ENCODE measurements at places on chromosomes 1 and 21.

- peak; percentile 17 for DNase-seq
These were observed 111.3 kb downstream of the PATJ start for GRCh38 chr1:61853583-61853982.

GRCh38 chr1:161849518-161849917, 83.4 kb downstream of the ATF6 start:
- no peak for DNase-seq

DNA sequence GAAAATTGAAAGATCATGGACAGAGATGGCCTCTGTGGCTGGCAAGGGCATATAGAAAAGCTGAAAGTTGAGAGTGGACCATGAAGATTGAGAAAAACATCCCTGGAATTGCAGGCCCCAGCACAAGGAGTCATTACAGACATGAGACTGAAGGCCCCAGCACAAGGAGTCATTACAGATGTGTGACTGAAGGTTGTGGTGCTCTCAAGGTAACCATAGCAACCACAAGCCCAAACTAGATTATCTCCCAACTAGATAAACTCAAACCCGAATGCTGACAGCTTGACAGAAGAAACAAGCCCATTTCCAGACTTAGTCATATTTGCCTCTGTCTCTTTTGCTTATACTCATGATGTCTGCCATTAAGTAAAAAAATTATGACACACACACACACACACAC, 1252.1 kb upstream of the ADGRL4 start:
- DNase-seq: no peak

DNA sequence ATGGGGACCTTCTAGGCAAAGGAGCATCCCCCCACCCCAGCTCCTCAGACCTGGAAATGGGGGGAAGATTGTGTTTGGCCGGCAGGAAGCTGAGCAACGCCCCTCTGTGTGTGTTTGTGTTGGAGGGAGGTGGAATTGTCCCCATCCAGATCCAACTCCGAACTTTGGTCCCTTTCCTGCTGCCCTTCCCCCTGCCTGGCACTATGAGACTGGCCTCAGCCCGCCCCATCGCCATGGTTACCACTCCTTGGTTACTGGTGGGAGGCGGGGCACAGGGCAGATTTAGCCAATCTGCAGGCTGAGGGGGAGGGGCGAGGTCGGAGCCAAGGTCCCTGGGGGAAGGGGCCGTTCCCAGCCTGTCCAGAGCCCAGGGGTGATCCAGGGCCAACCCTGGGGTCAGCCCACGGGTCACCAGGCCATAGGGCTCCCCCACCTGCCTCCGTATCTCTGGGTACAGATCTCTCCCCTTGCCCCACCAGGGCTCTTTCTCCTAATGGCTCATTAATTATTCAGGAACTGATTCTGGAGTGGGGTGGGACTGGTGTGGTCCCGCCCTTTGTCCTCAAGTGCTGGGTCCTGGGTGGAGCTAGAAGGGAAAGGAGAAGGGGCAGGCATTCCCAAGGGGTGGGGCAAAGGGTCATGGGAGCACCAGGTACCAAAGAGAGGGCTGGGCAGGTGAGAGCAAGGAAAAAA, 15.2 kb downstream of the PTPRF start:
- no peak for DNase-seq

DNA sequence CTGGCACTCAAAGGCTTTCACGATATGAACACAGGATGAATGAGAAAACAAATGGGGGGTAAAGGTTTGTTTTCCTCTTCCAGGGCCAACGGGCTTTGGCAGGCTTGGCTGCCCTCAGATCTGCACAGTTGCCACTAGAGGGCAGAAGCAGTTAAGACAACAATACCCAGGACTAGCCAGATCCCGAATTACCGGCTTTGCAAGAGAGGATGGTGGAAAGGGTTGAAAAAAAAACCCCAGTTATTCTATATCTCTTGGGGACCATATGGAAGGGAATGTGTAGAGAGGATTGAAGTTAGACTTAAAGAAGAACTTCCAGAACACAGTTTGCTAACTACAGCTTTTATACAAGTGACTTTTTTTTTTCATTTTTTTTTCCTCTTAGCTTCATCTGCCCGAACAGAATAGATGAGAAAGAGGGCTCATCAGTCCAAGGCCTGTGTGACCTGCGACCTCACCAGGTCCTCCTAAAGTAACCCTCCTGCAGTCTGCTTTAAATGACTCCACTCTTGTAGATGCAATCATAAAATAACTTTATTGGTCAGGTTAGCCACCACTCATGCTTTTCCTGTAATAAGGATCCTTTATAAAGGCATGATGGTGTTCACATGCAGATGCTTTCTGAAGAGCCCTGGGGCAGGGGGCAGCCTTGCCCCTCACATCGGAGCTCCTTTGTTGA, 10.7 kb downstream of the FMOD start:
- DNase-seq: peak; percentile 82

- DNase-seq: no peak
These were observed 49.6 kb upstream of the IRF2BP2 start for GRCh38 chr1:234659538-234659937.

DNA sequence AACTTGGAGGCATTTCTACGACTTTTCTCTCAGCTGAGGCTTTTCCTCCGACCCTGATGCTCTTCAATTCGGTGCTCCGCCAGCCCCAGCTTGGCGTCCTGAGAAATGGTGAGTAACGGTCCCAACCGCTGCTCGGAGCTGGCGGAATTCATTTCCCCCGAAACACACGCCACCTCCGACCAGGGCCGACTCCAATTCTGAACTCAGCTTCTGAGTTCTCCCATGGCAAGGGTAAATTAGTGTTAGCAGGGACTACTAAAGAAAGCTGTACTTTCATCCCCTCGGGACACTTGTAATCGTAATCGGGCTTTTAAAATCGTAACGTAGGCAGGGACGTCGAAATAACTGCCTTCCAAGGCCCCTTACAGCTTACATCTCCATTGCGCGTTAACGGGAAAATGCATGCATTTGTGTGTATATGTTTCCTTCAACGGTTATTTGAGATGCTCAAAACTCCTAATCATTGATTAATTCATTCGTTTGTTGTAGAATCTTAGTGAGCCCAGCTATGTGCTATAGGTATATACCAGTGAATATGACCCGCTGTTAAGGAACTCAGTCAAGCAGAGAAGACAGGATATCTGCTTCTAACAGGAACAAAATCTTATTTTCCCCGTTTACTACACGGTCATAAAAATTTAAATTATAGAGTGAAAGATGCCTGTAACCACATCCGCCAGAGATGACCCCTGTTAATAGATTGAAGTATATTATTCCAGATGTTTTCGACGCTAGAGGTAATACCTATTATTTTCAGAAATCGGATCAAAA, 472 bp downstream of the DTL start:
- no peak for DNase-seq

- no peak for DNase-seq
These were observed 275.2 kb upstream of the NEGR1 start for GRCh38 chr1:72557446-72558049.

DNA sequence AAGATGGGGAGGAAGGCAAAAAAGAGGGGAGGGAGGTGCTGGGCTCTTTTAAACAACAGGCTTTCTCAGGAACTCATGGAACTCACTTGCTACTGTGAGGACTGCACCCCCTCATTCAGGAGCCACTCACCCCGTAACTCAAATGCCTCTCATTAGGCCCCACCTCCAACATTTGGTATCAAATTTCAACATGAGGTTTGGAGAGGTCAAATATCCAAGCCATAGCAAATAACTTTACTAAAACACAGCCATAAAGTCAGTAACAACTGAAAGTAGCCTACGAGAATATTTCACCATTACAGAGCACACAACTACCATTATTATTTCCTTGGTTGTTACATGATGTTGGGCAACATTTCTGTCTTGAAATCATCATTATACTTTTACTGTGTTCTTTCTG, 13.1 kb upstream of the DMRTB1 start:
- DNase-seq: no peak

DNA sequence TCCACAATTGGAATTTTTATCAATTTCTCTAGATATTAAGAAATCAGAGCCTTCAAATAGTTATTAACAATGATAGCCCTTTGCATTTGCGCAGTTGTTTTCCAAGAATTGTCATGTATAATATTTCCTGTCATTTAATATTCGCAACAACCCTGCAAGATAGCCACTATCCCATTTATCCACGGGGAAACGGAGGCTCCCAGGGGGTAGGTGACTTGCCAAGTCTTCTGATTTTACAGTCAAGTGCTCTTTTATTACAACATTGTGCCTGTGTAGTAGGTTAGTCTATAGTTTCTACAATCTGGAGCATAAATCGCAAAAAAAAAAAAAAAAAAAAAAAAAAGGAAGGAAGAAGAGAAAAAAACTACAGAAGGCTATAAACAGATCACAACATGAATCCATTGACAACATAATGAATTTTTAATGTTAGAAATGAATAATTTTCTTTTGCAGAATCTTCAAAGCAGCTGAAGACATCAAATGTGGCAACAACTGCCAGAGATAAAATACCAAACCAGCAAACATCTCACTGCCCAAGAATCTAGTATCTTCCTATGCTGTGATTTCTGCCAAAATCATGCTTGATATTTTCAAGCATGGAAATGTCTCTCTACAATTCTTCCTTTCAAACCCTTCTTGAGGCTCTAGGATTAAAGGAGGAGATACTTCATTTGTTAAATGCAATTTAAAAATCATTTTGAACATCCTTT, 125.5 kb downstream of the PTPN14 start:
- no peak for DNase-seq

GRCh38 chr1:10967090-10967489, 45.4 kb upstream of the TARDBP start:
- no peak for DNase-seq

DNA sequence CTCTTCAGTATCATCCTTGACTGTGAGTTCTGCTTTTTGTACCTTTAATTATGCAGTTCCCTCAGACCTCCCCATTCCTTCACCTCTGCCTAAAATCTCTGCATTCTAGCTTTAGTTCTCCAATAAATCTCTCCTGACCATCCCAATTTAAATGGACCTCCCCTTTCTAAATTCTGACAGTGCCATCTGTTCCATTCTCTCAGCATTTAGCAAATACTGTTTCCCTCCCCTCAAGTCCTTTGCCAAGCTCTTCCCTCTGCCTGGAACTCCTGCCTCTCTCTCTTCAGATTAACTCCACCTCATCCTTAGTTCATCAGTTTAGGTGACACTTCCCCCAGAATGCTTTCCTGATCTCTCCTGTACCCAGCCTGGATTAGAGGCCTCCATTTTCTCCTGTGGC, 54.0 kb upstream of the JUN start:
- DNase-seq: peak; percentile 21

GRCh38 chr21:17585875-17586450, 26.7 kb downstream of the BTG3 start:
- DNase-seq: peak; percentile 13

DNA sequence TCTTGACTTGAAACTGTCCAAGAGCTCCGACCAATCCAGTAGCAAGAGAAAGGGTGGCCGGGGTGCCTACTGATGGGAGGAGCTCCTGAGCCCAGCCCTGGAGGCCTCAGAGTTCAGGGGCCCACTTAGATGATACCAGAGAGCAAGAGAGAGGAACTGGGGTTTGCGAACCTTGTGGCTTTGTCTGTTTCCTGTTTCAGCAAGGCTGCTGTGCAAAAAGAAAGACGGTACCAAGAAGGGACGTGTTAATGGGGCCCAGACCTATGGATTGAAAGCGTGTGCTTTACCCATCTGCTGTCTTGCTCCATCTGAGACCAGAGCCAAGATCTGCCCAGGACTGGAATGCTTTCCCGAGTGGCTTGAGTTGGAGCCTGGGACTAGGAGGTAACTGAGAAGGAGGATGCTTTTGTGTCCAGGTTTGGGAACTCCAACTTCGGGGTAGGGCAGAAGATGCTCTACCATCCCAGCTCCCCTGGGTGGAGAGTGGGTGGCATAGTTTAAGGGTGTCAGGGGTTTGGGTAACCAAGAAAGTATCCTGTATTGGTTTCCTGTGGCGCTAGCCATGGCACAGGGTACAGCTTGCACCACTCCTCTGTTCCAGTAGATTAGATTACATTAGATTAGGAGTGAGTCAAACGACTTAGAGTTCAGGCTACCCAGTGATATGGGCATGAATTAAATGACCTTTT, at the start of gene TRAF3IP3:
Gene TRAF3IP3, plus strand, starts transcription at position 128 of the 689 bp plus-strand sequence. CDS start 3,987 bp downstream, outside the sequence.
- DNase-seq: no peak

- DNase-seq: no peak
These were observed 247.3 kb downstream of the FOXD2 start for GRCh38 chr1:47684964-47685762.

GRCh38 chr1:240616018-240616417, 4.1 kb upstream of the GREM2 start:
- no peak for DNase-seq

- no peak for DNase-seq
These were observed 64.9 kb downstream of the TMEM53 start for GRCh38 chr1:44609412-44609767.

DNA sequence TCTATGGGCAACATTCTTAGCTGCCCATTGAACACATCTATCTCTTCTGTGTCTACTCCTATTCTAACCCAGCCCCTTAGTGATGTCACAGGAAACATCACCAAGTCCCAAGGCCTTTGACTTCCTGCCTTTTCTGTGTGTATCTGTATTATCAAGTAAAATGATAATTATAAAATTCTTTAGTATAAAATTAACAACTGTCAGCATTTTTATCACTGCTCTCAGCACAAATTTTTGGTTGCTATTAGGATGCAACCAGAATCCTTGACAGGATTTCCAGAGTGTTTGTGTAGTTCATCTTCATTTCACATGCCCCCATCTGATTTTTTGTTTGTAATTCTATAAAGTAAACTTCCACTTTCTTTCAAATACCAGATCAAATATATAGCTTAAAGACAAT, 33.8 kb downstream of the OR10Z1 start:
- DNase-seq: no peak

DNA sequence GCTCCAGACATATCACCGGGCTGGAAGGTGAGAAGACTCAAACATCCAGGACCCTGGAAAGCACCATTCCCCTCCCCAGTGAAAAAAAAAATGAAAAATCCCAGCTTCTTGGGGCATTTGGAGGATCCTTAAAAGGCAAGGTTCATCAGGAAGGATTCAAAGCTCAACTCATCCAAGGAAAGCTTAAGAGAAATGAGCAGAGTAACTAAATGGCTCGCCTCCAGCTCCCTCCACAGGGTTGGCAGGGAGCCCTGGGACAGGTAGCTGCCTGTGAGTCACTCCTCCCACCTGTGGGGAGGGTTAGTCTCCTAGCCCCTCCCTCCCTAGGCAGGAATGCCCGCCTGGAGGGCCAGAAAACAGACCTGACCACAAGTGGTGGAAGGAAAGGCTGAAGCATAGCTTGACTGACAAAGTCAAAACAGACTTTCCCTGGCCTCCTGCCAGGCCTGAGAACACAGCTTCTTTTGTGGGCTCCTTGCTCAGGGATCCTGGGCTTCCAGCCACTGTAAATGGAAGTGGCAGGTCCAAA, 712 bp upstream of the LAMB3 start:
- DNase-seq: no peak

Data from DMS 273 treated with DMSO at 0.1 percent for 48 hours (cell line).